ENCODE measurements at places on chromosomes 3 and 15. TPM values are rescaled to one million over a fixed set of nuclear protein-coding genes. Genes with fewer than 3 reads are reported as not detected.

Gene CAMP
- 0.50 TPM for total RNA-seq

Gene EIF5A2
- total RNA-seq: 10.5 TPM

Gene IRAK2
- 1.4 TPM for total RNA-seq

Gene PATL2
- total RNA-seq: 2.4 TPM

Gene MLH1
- total RNA-seq: 37.6 TPM

Gene HRH1
- 1.8 TPM for total RNA-seq

Gene ESYT3
- total RNA-seq: 1.2 TPM

Gene ZNF385D
- 1.2 TPM for total RNA-seq

Gene CLDN11
- 13.7 TPM for total RNA-seq

Gene SAMD7
- not detected for total RNA-seq
